Caco-2 (cell line): ENCODE measurements at places on chromosomes 5 and 9. TPM values are rescaled to one million over a fixed set of nuclear protein-coding genes. Genes with fewer than 3 reads are reported as not detected.
A peak's percentile ranks its signal among the peaks of the same experiment; 100 is the strongest.

DNA sequence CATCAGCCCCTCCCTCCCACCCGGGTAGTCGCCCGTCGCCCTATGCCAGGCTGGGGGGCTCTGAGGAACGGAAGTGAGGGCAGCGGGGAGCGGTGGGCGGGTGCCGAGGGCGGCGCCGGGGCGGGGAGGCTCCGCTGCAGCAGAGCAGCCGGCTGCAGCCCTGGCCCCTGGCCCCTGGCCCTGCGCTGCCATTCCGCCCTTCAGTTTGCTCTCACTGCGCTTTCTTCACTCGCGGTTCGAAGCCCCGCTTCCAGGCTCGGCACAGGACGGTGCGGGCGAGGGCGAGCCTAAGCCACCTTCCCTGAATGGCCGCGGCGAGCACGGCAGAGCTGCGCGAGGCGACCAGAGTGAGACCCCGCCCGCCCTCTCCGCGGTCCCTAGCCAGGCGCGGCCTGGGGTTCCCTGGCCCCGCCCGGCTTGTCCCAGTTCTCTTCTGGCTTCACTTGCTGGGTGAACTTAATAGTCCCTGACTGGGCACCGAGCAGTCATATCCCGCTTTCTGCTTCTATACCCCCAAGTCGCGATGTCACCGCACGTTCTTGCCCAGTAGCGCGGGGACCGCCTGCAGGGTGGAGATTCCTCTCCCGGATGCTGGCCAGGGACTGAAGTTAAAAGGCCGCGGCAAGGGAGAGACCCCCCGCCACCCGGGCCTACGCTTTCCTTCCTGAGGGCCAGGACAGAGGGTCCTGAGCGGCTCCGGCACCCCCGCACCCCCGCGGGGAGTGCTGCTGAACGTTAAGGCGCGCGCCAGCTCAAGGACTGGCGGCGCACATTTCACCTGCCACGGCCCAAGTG is 623 bp upstream of the TRIM36 start:
- H3K27me3 ChIP-seq: no peaks in the 10 kb centered on the region
- H3K36me3 ChIP-seq: no peaks in the 10 kb centered on the region
- DNase-seq: no peak
- peak overlapping the region; percentile 44 for H3K4me3 ChIP-seq
- no peak overlapping the region for H3K27ac ChIP-seq
- peaks cover 7% of the 10 kb centered on the region for H3K4me1 ChIP-seq

- DNase-seq: no peak
- peaks cover 2% of the 10 kb centered on the region; the same call in 1 of the 2 replicates for H3K27me3 ChIP-seq
- no peaks in the 10 kb centered on the region for H3K4me1 ChIP-seq
- no peak overlapping the region for H3K27ac ChIP-seq
Measured at GRCh38 chr9:98977246-98977714, 33.6 kb downstream of the COL15A1 start.

DNA sequence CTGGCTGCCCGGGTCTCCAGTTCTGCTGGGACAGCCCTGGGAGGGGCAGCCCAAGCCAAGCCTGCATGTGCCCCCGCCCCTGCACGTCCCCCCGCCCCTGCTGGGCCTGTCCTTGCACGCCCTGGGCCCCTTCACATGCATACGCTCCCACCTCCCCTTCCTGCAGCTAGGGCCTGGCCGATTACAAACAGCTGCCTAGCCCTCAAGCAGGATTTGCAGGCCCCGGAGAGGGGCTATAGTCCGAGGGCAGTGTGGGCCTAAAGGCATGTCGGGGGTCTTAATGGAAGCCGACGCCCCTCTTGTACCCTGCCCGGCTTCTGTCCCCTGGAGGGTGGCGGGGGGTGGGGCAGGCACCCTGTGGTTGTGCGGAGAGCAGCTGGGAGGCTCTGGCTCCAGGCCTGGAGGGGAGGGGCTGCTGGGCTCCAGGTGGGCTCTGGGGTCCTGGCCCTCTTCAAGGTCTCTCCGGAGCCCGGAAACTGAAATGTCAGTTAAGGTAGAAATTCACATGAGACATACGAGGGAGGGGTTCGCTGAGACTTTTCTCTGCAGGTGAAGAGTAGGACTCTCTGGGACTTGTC is 16.9 kb downstream of the COL5A1 start:
- H3K27ac ChIP-seq: no peak overlapping the region
- no peaks in the 10 kb centered on the region for H3K27me3 ChIP-seq
- no peak overlapping the region for H3K4me3 ChIP-seq

- no peaks in the 10 kb centered on the region for H3K27me3 ChIP-seq
- DNase-seq: no peak
- H3K27ac ChIP-seq: no peak overlapping the region
- no peak overlapping the region; the same call in 1 of the 2 replicates for H3K4me3 ChIP-seq
- H3K4me1 ChIP-seq: peaks cover 26% of the 10 kb centered on the region
Measured at GRCh38 chr9:35110327-35110761, 5.3 kb downstream of the ATOSB start.

DNA sequence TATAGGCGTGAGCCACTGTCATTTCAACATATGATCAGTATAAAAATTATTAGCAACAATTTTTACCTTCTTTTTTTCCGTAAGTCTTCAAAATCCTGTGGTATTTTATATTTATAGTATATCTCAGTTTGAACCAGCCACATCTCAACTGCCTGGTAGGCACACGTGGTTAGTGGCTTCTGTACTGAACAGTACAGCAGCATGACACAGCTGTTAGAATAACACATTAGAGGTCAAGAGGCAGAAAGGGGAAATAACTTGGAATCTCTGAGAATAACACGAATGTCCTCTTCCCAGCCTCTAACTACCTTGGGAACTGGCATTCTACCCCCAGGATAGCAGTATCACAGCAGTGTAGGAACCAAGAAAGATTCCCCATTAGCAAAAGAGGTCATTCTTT is 108.5 kb upstream of the IQGAP2 start:
- H3K27ac ChIP-seq: no peak overlapping the region
- H3K36me3 ChIP-seq: no peaks in the 10 kb centered on the region
- 0 out of 2 replicates have a peak, but pooled peaks cover 8% of the 10 kb centered on the region for H3K4me1 ChIP-seq
- no peak overlapping the region for H3K4me3 ChIP-seq

GRCh38 chr9:2729003-2729402 is 11.7 kb downstream of the KCNV2 start:
- peak overlapping the region; percentile 22 for H3K27ac ChIP-seq
- no peak for DNase-seq
- no peak overlapping the region for H3K4me3 ChIP-seq
- no peaks in the 10 kb centered on the region for H3K27me3 ChIP-seq
- no peaks in the 10 kb centered on the region for H3K36me3 ChIP-seq

Gene PLCXD3
- total RNA-seq: 0.14 and 0.20 TPM in 2 replicates

Gene PCDHGB7
- total RNA-seq: 2.3 and 2.4 TPM in 2 replicates

Gene TBC1D9B
- 106 and 107 TPM in 2 replicates for total RNA-seq
